ENCODE measurements at places on chromosomes 7 and 10. TPM values are rescaled to one million over a fixed set of nuclear protein-coding genes. Genes with fewer than 3 reads are reported as not detected.
A peak's percentile ranks its signal among the peaks of the same experiment; 100 is the strongest.

The GCK gene
- total RNA-seq = 0.39 TPM

The SLC25A13 gene
- 40.6 TPM for total RNA-seq

The CLRN3 gene
- not detected for total RNA-seq

The VCL gene
- 256 TPM for total RNA-seq

The TRIM74 gene
- total RNA-seq = 2.1 TPM

The GARS1 gene
- total RNA-seq = 203 TPM

The SH2B2 gene
- total RNA-seq = 6.1 TPM

The RNLS gene
- total RNA-seq = 20.8 TPM

The PLXDC2 gene
- 48.7 TPM for total RNA-seq

The MUC3A gene
- total RNA-seq = 2.1 TPM

The FAM241B gene
- total RNA-seq = 5.6 TPM

The UTF1 gene
- not detected for total RNA-seq

The OR6V1 gene
- not detected for total RNA-seq

DNA sequence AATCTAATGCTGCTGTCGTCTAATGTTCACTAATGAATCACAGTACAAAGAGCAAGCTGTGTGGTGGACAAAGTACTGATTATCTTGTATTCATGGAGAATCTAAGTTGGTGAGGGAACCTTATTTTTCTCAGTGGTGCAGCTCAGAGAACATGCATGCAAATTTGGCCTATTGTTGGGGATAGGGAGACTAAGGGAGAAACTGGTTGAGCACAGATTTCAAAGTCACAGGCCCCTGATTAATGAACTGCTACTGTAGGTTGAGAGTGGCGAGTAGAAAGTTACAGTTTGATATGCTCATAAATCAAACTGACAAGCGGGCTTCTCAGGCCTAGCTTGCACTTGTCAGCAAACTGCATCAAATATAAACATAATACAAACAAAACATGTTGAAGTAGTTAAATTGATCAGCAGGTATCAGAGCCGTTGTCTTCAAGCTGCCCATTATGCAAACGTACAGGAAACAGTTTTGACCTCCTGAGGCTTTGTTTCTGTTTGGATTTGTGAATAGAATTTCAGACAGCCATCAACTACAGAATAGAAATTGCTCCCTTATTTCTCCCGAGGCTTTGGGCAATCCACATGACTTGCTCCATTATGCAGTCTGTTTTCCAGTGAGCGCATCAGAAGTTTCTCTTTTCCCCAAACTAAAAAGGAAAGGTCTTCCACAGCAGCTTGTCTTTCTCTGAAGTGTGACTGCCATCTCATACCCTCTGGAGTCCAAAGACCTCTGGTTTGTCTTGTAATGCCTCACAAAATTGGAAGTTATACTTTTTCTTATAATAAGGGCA is 215.8 kb downstream of the FOXP2 start:
- DNase-seq = no peak

GRCh38 chr7:158726277-158726807 is 21.7 kb upstream of the NCAPG2 start:
- DNase-seq = no peak

- DNase-seq = no peak
These were observed 7.2 kb downstream of the TRPV6 start for GRCh38 chr7:142878315-142878714.

GRCh38 chr7:150435390-150436073 is 14.9 kb upstream of the GIMAP8 start:
- DNase-seq = no peak

DNA sequence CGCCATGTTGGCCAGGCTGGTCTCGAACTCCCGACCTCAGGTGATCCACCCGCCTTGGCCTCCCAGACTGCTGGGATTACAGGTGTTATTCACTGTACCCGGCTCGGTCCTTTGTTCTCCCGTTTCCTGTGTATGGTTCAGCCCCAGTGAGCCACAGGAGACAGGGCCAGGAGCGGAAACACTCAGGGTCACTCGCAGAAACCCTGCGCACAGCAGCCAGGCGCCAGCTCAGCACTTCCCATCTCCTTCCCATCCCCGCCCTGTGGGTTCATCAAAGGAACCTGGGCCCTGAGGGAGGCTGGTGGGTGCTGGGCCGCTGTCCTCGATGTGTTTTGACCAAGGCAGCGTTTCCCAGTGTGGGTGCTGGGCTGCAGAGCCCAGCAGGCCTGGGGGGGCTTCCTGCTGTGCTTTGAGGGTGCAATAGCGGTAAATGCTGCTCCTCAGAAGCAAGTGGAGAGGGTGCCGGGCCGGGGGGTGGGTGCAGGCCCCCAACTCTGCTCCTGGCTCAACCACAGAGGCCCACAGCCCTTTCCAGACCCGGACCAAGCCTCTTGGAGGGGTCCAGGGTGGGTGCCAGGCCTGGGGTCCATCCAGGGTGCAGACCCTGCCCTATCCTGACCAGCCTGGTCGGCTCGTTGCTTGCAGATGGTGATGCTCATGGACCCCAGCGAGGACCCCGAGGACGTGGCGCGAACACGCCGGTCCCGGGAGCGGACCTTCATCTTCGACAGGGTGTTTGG is 15.3 kb upstream of the CHST12 start:
- DNase-seq = no peak

DNA sequence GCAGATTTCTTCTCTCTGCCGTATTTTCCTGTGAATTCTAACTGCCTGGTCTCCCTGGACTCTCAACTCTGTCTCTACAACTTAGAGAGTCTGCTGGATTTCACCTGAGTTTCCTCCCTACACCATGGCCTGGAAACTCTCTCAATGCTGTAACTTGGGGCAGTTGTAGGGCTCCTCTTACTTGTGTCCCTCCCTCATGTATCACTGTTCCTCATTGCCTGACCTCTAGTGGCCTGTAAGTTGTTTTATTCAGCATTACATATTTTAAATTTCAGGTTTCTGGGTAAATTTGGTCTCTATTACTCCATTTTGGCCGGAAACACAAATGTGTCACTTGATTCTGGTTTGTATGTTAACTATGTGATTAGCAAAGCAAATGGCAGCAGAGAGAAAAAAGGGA is 70.9 kb downstream of the DYNC1I1 start:
- DNase-seq = no peak

GRCh38 chr10:3775696-3776551 is 9.1 kb downstream of the KLF6 start:
- DNase-seq = no peak

GRCh38 chr10:76641215-76641614 is 996.4 kb downstream of the KCNMA1 start:
- no peak for DNase-seq

DNA sequence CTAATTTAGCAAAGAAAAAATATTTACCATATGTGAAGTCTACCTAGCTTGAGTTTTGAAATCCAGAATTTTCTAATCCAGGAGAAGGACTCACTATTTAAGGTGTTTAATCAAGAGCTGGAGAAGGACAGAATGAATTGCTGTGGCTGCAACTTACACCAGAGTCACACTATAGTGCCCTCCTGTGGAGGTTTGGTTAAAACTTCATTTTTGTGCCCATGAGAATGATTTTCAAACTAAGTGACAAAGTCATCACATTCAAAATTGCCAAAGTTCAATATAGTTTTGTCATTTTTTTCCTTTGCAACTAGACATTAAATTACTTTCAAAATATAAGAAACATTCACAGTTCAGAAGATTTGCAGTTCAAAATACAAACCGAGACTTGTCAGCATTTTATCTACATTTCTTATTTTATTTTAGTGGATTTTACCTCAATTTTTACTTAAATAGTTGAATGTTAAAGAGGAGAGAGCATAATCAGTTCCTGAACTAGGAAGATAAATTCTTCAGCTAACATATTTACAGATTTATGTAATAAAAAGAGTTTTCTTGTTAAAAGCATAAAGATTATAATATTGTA is 70.7 kb downstream of the CABCOCO1 start:
- peak; percentile 44 for DNase-seq

DNA sequence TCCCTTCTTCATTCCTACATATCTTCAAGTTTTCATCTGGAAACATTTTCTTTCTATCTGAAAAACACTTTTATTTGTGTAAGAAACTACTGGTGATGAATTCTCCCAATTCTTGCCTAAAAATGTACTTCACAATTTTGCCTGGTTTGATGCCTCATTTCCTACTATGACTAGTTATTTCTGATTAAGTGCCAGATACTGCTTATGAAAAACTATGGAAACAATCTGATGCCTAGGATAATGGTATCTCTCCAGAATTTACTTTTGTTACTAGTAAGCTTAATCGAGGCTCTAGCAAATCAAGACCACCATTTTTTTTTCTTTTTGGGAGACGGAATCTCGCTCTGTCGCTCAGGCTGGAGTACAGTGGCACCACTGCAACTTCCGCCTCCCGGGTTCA is 31.3 kb downstream of the CACUL1 start:
- no peak for DNase-seq

DNA sequence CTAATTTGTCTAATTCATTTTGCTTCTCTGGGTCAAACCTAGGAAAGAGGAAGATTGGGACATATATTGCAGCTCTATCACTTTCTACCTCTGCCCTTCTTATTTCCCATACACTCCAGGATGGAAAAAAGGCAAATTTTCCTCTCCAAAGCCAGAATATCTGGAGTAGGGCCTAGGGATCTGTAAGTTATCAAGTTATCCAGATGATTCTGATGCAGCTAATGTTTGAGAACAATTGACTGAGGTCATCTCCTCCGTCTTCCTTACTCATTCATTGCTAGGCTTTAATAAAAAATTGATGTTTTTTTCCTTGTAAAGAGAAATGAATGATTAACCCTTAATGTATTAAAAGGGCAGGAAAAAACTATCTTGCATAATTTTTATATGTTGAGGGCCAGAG is 211.9 kb upstream of the GLI3 start:
- DNase-seq = no peak

GRCh38 chr10:97081621-97082235 is 104.0 kb downstream of the SLIT1 start:
- DNase-seq = no peak

DNA sequence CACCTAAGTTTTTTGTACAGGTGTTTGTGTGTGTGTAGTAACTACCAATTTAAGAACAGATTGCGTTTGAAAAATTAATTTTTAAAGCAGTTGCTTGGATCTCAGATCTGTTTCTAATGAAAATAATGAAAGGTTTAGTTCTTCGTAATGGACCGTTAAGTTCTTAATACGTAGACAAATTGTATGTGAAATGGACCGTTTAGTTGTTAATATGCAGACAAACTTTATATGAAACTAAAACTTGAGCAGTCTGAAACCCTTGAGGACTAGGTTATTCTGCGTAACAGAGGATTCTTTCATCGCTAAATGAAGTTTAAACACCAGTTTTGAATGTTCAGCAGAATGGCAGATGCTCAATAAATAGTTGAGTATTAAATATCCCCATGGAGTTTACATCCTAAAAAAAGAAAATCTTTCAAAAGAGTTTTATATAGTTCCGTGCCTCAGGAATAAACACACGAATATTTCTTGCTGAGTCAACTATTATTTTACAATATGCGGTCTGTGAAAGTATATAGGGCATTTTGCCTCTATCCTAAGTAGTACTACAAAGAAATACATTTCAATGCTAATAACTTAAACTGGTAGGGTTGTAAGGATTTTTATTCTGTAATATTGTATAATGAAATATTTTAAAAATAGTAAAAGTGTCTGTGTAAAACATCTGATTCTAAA is 1.2 kb downstream of the DBF4 start:
- DNase-seq = no peak

- DNase-seq = no peak
These were observed 114.7 kb downstream of the RPS24 start for GRCh38 chr10:78148216-78148960.

Data from ureter (tissue), 1 donor.